ENCODE measurements at places on chromosomes 7 and 10.
A peak's percentile ranks its signal among the peaks of the same experiment; 100 is the strongest.

DNA sequence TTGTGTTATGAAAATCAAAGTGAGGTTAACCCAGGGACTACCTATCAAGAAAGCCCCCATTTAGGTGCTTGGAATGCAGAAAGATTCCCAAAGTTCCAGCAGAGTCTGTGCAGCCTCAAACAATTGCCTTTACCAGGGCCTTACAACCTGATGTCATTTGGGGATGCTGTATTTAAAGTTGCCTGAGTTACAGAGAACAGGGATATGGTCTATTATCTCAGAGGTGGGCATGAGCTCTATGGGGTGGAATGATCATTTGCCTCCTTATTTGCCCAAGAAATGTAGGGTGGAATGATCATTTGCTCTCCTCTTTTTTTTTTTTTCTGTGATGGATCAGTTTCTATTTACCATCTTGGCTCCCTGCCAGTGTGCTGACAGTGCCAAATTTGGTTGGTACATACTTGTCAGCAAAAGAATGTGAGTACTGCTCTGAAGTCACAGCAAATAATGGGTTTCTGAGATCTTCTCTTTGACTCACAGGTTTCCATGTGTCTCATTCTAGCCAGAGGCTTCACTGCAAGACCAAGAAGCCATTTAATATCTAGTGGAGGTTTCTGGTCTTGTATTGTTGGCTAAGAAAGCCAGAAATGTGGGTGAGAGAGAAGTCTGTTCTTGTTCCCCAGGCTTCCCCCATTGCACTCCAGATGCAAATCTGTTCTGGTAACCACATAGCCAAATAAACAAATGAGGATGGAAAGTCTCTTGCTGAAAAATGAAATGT is 45.5 kb upstream of the ZNRF2 start:
- H3K36me3 ChIP-seq = peaks cover 3% of the 10 kb centered on the region
- H3K27ac ChIP-seq = peak overlapping the region; percentile 70
- H3K27me3 ChIP-seq = no peaks in the 10 kb centered on the region
- DNase-seq = peak; percentile 32

DNA sequence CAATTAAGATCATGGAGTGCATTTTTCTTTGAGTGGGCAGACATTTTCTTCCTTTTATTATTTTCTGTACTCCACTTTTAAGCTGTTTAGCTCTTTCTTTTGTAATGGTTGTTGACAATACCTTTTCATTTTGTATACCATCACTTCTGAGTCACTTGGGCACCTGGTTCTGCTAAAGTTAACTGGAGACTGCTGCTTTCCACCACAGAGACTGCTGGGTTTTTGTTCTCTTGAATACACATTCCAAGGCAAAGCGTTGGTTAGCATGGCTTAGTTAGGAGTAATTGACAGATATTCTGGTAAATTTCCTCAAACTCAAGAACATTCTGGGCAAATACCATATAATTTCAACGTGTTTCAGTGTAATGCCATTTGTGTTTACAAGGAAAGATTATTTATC is 541.9 kb upstream of the CELF2 start:
- no peak overlapping the region for H3K27ac ChIP-seq
- no peaks in the 10 kb centered on the region for H3K27me3 ChIP-seq
- H3K36me3 ChIP-seq = no peaks in the 10 kb centered on the region
- no peaks in the 10 kb centered on the region for H3K4me1 ChIP-seq
- no peak overlapping the region for H3K4me3 ChIP-seq

DNA sequence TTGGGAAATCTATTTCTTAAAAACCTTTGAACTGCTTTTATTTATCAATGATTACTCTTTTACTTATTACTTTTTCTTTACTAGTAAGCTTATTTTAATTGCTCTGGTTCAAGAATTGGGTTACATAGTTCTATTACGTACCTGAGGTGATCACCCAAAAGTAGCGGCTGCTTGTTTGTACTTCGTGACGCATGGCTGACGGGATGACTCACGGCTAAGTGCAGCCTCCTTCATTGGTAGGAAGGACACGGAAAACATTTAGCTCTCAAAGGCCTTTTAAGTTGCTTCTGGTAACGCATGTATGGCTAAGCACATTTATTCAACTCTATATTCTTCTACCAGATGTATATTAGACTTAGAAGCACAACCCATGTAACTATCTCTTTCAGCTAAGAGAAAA is 285.8 kb upstream of the SP4 start:
- no peak overlapping the region for H3K27ac ChIP-seq
- no peaks in the 10 kb centered on the region for H3K36me3 ChIP-seq
- H3K4me3 ChIP-seq = no peak overlapping the region
- no peaks in the 10 kb centered on the region for H3K27me3 ChIP-seq
- no peak for DNase-seq

DNA sequence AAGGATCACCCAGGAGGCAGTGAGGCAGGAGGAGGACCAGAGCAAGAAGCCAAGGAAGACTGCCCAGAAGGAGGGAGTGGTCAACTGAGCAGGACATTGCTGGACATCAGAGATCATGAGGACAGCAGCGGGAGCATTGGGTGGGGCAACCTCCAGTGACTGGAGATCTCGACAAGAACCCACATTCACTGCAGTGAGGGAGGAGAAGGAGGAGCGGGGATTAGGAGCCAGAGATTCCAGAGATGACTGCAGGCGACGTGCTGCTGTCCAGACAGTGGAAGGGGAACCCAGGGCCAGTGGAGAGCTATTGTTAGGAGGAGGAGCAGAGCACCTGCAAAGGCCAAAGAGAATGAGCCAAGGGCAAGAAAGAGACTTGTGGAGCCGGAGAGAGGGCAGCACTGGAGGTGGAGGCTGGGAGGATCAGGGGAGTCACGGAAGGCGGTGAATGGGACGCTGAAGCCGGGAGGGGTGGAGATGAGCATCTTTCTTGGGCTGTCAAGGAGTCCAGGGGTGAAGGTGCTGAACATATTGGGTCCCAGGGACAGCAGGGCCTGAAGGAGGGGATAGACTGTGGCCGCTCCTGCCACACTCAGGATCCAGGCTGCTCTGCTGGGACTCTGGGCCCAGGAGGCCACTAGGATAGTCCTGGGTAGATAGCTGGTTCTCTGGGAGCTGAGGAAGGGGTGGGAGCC is 140.1 kb upstream of the UNC5B start:
- no peak overlapping the region for H3K27ac ChIP-seq
- H3K4me3 ChIP-seq = no peak overlapping the region
- no peaks in the 10 kb centered on the region for H3K36me3 ChIP-seq
- peaks cover 6% of the 10 kb centered on the region for H3K4me1 ChIP-seq
- DNase-seq = no peak
- H3K27me3 ChIP-seq = no peaks in the 10 kb centered on the region

DNA sequence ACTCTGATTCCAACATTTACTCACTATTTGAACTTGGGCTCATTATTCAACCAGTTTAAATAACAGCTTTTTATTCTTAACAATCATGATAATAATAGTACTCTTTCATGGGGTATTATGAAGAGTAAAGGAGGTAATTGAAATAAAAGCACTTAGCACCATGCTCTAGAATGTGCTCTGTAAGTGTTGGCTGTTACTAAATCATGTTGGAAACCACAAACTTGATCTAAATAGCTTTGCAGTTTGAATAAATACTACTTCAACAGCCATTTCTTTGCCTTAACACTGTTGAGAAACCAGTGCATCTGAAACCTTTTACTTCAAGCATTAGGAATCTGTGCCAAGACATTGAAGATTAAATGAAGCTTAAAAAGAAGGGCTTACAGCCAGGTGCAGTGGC is 7.9 kb upstream of the UPF2 start:
- DNase-seq = no peak
- H3K4me1 ChIP-seq = peaks cover 40% of the 10 kb centered on the region
- no peaks in the 10 kb centered on the region for H3K36me3 ChIP-seq

DNA sequence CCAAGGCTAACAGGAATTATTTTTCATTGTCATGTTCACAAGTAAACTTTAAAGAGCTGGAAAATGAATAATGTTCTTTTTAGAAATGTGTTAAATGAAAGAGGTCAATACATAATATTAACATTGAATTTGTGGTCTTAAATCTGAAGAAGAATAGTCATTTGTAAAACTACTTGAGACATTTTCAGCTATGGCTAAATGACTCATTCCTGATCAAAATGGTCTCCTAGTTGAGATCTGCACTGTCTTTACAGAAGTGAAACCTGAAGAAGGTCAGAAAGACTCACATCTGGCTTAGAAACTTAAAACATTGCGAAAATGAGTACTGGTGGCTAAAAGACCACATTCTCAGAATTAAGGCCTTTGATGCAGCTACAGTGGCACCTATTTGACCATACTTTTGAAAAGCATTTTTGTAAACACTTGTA is 5.9 kb downstream of the PIK3CG start:
- peak overlapping the region; percentile 80 for H3K27ac ChIP-seq
- no peak for DNase-seq

DNA sequence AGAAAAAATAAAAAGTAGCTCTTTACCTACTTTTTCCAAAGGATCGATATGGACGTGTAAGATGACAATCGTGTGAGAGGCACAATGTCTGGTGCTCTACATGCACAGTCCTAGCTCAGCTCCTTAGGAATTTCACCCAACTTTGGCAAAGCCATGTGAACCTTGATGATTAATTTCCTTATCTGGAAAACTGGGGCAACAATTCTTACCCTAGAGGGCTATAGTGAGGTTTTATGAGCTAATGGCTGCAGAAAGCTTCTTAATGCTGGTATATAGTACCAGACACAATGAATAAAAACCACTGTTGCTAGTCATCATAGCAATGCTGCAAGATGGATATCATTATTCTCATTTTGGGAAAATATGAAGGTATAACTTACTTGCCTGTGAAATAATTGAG is 202.7 kb downstream of the PARD3 start:
- no peaks in the 10 kb centered on the region for H3K4me1 ChIP-seq
- H3K27ac ChIP-seq = no peak overlapping the region
- no peak for DNase-seq
- no peaks in the 10 kb centered on the region for H3K27me3 ChIP-seq
- no peak overlapping the region for H3K4me3 ChIP-seq

DNA sequence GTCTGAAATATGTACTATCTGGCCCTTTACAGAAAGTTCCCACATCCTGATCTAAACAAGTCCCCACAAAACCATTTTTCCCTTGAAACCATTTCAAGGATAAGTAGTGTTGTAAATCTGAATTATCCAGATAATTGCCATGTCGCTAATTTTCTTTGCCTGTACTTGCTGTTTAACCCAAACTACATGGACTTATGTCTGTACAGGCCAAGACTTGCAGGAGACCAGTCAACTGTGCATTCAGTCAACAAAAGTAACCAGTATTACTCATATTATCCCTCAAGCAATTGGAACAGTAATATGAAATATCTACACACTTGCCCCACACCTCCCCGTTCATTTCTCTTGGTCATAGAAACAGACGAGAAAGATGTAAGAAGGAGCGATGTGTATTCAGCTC is 347.8 kb upstream of the NFE2L3 start:
- no peaks in the 10 kb centered on the region for H3K4me1 ChIP-seq
- no peaks in the 10 kb centered on the region for H3K36me3 ChIP-seq
- no peak overlapping the region for H3K4me3 ChIP-seq
- no peak for DNase-seq

DNA sequence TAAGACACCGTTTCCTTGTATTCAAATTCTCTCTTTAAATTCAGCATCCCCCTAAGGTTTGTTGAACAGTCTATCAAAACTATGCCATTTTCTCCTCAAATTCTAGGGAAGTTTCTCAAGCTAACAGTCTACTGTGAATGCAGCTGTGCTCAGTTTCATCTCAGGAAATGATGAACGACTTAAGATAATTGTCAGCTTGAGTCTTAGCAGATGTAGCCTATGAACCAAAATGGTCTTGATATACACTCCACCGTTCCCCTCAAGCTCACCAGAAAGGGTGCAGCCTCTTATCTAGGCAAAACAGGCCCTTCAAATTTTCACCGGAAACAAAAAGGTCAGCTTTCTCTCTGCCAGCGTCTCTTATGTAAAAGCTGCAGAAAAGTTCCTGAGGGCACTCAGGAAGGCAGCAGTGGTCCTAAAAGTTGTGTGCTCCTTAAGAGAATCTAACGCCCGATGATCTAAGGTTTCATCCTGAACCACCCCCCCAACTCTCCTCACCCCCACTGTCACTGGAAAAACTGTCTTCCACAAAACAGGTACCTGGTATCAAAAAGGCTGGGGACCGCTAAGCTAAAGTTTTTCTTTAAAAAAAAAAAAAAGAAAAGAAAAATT is 2.1 kb downstream of the DNAJC9 start:
- DNase-seq = no peak
- peak overlapping the region; percentile 69 for H3K4me3 ChIP-seq
- peaks cover 24% of the 10 kb centered on the region for H3K36me3 ChIP-seq
- H3K27me3 ChIP-seq = no peaks in the 10 kb centered on the region
- H3K4me1 ChIP-seq = peaks cover 46% of the 10 kb centered on the region

DNA sequence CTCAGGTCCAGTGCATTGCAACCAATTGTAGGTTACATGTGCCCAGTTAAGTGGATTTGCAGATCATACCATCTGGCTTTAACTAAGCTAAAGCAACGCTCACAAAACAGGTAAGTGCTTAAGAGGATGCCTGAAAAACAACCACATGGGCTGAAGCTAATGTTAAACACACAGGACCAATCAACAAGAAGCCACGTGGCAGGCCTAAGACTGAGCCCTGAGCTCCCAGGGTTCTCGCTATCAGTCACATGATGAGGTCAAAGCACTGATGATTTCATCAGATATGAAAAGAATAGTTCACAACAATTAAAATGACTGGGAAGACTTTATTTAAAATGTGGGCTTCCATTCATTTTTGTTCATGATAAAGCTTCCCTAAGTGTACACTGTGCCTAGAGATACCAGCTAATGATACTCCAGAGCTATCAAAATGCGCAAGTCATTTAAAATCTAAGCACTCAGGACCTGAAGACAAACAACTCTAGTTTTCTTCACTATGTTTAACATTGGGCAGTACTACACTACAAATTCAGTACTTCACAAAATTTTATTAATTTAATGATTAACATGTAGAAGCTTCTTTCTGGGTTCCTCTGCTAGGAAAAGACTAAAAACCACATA is 90.6 kb downstream of the PIP4K2A start:
- no peak overlapping the region for H3K27ac ChIP-seq
- peaks cover 10% of the 10 kb centered on the region for H3K36me3 ChIP-seq
- H3K4me3 ChIP-seq = no peak overlapping the region
- no peaks in the 10 kb centered on the region for H3K27me3 ChIP-seq
- no peak for DNase-seq
- peaks cover 65% of the 10 kb centered on the region for H3K4me1 ChIP-seq
